ENCODE measurements at places on chromosomes 2 and 18. TPM values are rescaled to one million over a fixed set of nuclear protein-coding genes. Genes with fewer than 3 reads are reported as not detected.

GRCh38 chr18:45169610-45170009 lies 445.7 kb upstream of the SLC14A2 start:
- peak; percentile 23 for DNase-seq
- H3K4me1 ChIP-seq, result no peaks in the 10 kb centered on the region
- H3K27me3 ChIP-seq, result no peaks in the 10 kb centered on the region
- no peak overlapping the region for H3K4me3 ChIP-seq
- no peak overlapping the region for H3K27ac ChIP-seq
- no peaks in the 10 kb centered on the region for H3K36me3 ChIP-seq

DNA sequence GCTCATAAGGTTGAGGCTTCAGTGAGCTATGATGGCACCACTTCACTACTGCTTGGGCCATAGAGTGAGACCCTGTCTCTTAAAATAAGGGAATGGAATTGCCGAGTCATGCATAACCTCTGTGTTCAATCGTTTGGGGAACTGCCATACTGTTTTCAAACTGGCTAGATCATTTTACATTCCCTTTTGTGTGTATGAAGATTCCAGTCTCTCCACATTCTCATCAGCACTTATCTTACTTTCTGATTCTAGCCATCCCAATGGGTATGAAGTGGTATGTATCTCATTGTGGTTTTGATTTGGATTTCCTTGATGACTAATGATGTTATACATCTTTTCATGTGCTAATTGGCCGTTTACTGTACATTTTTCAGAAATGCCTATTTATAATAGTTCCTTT lies 23.7 kb downstream of the MARCHF7 start:
- H3K4me3 ChIP-seq, result no peak overlapping the region
- H3K27ac ChIP-seq, result no peak overlapping the region
- no peaks in the 10 kb centered on the region for H3K36me3 ChIP-seq
- no peaks in the 10 kb centered on the region for H3K27me3 ChIP-seq
- no peak for DNase-seq

DNA sequence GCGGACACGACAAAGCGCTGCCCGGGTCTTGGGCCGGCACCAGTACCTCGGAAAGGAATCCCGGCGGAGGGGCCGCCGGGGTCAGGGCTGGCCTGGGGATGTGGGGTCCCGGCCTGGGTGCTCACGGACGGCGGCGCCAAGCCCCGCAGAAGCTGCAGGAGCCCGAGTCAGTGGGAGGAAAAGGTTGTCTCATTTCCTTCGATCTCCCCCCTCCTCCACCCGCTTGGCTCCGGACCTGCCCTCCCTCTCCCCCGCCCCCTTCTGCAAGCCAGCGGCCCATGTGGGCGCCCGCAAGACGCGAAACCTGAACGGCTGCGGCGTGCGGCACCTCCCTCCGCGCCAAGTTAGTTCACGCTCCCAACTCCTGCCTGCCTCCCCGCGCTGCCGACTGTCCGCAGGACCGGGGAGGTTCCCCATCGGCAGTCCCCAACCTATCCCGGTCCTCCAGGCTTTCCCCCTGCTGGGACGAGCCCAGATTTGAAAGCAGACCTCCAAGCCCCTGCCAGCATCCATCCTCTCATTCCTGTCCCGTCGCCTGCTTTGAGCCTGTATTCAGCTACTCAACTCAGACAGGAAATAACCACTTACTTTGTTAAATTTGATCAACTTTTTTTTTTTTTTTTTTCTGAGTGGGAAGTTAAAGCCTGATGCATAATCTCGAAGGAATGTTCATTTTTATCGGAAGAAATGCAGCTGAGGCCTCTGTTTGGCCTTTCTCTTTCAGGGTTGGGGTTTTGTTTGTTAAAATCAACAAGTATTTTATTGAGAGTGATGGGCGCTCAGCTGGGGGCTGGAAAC lies at the start of gene EVA1A:
TSS of gene EVA1A (minus strand) at position 172 of the 798 bp plus-strand sequence. CDS start 42,799 bp downstream, outside the sequence.
- no peak within 1 kb of the TSS for H3K4me3 ChIP-seq
- H3K36me3 ChIP-seq, result no peaks in the 10 kb centered on the region
- H3K27me3 ChIP-seq, result peaks cover 5% of the 10 kb centered on the region
- no peaks in the 10 kb centered on the region for H3K4me1 ChIP-seq
- DNase-seq, result no peak

DNA sequence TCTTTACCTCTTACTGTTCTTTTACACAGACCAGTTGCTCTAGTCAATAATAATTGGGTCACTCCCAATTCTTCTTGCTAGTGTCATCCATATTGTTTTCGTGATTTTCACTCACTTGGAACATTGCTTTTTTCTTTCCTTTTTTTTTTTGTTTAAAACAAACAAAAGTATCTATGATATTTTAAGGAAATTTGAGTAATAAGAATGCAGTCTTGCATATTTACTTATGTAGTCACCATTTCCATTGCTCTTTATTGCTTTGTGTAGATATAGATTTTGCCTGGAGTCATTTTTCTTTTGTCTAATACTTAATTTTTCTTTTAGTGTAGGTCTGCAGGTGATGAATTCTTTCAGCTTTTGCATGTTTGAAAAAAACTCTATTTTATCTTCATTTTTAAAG lies 71.9 kb downstream of the WDR7 start:
- H3K36me3 ChIP-seq, result peaks cover 3% of the 10 kb centered on the region
- no peak for DNase-seq
- no peak overlapping the region for H3K27ac ChIP-seq
- no peaks in the 10 kb centered on the region for H3K4me1 ChIP-seq
- no peak overlapping the region for H3K4me3 ChIP-seq

The DNER gene
- total RNA-seq, result 191 TPM

The MAP2 gene
- 3.3 TPM for total RNA-seq

The MYO1B gene
- 16.1 TPM for total RNA-seq

Data from adrenal gland (tissue), 19 donors.